ENCODE measurements at places on chromosomes 7 and 10.

GRCh38 chr10:62818426-62819011, 2.4 kb upstream of the EGR2 start:
- no peak for DNase-seq

GRCh38 chr10:46514431-46514861, 42.0 kb downstream of the GPRIN2 start:
- no peak for DNase-seq

DNA sequence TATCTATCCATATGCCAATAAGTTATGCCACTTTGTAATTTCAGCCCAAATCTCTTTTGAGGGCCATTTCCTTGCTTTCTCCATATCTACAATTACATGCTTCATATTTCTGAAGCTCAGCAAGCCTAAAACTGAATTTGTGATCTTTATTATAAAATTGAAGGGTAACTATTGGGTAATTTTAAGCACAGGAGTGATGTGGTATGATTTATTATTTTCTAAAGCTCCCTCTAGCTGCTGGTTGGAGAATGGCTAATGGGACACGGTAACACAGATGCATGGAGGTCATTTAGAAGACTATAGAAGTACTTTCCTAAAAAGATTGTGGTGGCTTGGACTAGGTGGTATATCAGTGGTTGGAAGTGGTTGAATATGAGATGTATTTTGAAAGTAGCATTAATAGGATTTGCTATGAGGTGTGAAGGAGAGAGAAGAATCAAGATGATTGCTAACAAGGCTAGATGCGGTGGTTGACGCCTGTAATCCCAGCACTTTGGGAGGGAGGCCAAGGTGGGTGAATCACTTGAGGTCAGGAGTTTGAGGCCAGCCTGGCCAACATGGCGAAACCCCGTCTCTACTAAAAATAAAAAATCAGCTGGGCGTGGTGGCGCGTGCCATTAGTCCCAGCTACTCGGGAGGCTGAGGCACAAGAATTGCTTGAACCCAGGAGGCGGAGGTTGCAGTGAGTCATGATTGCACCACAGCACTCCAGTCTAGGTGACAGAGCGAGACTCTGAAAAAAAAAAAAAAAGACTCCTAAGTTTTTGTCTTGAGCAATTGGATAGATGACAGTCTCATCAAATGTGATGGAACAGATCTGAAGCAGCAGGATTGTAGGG, 13.9 kb downstream of the KLHDC10 start:
- DNase-seq, result no peak

GRCh38 chr10:72096115-72097000, 8.0 kb upstream of the SPOCK2 start:
- DNase-seq, result no peak

DNA sequence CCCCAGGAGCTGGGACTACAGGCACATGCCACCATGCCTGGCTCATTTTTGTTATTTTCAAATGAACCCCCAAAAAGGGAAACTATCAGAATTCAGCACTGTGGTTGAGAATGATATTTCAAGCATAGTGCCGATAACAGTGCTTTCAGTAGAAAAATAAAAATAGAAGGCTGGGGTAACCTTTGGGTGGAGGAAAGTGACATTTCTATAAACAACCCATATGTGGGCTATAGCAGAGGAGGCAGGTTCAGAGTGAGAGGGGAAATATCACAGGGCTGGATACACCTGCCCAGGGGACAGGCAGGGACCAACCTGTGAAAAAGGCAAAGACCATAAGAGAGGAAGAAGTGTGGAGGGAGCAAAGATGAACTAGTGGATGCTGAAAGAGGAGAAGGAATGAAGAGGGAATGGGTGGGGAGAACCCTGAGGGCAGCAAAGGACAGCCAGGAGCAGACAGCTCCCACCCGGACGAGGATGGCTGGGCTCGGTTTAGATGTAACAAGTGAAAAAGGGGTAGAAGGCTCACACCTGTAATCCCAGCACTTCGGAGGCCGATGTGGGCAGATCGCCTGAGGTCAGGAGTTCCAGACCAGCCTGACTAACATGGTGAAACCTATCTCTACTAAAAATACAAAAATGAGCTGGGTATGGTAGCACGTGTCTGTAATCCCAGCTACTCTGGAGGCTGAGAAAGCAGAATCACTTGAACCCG, 56.5 kb downstream of the MAP3K8 start:
- no peak for DNase-seq

DNA sequence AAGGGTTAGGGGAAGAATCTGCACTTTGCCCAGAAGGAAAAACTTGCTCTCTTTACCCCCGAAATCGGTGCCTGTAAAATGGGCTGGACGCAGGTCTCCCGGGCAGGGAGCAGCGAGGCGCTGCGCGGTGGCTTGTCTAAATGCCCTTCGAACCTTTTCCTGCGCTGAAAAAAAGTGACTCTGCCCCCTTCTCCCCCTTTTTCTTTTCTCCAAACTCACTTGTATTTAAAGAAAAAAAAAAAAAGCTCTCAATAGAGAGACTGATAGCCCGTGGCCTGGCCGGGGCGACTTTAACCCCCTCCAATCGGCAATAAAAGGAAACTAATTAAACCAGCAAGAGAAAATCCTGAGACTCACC, 286 bp downstream of the SP8 start:
- no peak for DNase-seq

DNA sequence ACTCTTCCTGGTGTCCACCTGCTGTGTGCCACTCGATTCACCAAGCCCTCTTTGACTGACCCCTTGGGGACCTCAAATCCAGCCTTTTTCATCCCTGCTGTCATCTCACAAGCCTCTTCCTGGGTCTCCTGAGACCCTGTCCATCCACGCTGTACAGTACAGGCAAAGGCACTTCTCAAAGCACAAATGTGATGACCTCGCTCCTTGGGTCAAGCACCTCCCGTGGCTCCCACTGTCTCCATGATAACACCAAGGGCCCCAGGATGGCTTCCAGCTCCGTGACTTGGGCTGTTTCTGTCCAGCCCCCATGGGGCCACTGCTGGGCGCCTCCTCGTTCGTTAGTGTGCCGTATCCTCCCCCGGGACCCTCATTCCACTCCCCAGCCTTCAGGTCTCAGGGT, 28.7 kb downstream of the PVRIG start:
- no peak for DNase-seq

GRCh38 chr10:6567884-6568283, 12.2 kb downstream of the PRKCQ start:
- DNase-seq, result no peak

GRCh38 chr7:51014811-51015210, 232.1 kb upstream of the GRB10 start:
- DNase-seq, result no peak

DNA sequence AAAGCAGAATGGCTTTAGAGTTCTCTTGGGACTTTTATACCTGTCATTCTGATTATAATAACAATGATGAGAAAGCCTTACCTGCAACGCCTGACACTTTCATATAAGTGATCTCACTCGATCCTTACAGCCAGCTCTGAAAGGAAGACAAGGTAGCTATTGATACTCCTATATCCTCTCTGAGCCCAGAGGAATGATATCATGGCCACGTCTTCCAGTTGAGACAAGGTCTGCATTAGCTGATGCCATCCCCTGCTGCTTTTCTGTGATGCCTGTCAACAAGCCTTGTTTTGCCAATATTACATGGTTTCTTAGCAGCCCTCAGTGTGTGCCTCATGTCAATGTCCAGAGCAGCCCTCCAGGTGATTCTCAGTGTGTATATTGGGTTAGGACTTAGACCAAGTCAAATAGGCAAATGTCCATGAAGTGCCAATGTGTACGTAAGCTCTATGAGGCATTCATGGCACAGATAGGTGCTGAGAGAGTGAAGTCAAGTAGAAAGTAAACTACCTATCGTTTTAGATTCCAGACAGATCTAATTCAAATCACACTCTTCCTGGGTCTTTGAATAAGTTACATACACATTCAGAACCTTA, 405.9 kb downstream of the ADRA2A start:
- DNase-seq, result no peak

- no peak for DNase-seq
Observed at GRCh38 chr10:100345570-100346330, 1.3 kb upstream of the SCD start.

DNA sequence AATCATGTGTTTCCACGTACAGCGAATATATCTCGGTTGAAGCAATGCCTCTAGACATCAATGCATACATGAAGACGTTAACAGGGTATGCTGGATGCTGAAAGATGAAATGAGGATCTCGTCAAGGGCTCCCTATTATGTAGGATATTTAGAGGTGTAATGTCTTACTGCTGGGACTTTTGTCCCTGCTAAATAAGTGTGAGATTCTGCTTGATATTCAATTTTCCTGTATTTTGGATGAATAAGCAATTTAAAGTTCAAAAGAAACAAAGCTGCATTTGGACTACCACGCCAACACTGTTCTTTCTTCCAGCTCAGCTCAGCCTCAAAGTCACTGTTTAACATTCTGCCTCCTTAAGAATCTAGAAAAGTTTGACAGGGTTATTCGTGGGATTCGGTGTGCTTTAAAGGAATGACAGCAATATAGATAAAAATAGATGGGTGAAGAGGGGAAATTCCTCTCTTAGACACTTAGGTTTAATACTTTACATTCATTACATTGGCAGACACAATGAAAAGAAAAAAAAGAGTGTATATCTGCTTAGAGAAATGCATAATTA, 110.1 kb upstream of the RHEB start:
- no peak for DNase-seq

DNA sequence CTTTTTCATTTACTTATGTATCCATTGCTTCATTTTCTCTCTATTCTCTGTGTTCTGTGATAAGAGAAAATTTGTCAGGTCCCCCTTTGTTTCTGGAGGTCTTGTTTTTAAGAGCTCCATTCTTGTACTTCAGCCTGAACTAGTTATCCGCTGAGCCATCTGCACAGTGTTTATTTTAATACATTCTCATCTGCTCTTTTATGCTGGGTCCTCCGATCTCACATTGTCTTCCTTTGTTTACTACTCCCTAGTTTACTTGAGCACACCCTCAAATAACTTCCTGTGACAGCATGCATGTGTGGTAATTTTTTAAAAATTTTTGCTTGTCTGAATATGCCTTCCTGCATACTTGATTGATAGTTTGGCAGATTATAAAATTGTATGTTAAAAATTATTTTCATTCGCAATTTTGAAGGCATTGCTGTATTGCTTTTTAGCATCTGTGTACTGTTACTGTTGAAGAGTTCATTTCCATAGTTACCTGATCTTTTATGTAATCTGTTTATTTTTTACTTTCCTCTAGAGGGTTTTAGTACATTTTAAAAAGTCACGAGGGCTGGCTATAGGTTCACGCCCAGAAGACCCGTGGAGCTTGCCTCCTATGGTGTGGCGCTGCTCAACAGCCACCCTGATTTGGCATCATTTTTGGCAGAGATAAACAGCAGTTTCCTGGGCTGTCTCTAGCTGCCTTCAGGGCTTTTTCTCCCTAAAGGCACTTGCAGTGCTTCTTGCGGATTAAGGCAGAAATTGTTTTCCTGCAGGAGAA, 31.9 kb downstream of the RSBN1L start:
- no peak for DNase-seq

- no peak for DNase-seq
Observed at GRCh38 chr10:45075216-45075615, 74.5 kb downstream of the ZNF22 start.

- DNase-seq, result no peak
Observed at GRCh38 chr10:130515670-130516069, 379.5 kb downstream of the GLRX3 start.

GRCh38 chr10:71483885-71484751, 87.4 kb downstream of the CDH23 start:
- no peak for DNase-seq

GRCh38 chr7:90723233-90723632, 127.1 kb downstream of the CDK14 start:
- DNase-seq, result no peak

GRCh38 chr10:35327790-35328403, 8.4 kb upstream of the CCNY start:
- no peak for DNase-seq

- DNase-seq, result no peak
Observed at GRCh38 chr10:78351283-78351682, 317.6 kb downstream of the RPS24 start.

DNA sequence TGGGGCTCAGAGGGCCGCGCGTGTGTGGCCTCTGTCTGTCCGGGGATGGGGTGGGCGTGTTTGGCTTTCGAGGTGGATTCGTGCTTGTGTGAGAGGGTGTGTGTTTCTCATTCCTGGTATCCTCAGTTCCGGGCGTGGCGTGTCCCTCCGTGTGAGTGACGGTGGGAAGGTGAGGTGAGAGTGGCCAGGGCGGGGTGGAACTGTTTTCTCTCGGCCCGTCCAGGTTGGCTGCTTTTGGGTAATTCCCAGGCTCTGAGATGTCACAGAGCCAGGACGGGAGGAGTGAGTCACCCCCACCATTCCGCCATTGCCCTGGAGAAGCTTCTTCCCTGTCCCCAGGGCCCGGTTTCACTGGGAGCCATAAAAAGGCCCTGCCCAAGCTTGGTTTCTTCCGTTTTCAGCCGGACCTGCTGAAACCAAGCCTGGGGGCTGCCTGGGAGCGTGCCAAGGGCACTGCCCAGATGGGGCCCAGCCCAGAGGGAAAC, 21.3 kb upstream of the CLDN4 start:
- DNase-seq, result no peak

DNA sequence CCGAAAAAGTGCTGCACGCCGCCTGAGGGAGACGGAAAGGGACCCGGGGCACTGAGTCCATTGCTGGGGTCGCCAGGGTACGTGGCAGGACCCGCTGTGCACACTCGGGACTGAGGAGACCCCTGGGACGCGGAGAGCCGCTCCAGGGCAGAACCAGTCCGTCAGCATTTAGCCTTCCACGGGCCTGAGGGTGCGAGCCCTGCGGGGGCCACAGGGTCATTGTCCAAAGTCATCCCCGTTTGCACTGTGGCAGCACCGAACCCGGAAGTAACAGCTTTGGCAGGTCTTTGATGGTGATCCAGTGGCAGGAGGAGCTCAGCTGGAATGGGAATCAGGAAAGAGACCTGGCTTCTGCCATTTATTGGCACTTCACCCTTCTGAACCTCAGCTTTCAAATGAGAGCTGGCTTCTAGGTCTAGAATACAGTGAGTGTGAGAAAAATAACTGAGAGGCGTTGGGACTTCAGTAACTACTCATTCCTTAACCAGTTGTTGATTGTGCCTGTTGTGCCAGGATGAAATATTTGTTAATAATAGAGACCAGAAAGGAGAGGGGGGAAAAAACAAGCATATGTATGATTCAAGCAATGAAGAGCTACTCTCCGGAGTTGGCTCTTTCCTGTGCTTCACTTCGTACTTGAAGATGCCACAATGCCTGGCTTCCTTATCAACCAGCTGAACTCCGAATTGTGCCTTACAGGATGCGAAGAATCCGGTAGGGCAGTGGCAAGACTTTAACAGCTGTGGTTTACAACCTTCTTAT, 811 bp upstream of the ARHGAP12 start:
- no peak for DNase-seq

DNA sequence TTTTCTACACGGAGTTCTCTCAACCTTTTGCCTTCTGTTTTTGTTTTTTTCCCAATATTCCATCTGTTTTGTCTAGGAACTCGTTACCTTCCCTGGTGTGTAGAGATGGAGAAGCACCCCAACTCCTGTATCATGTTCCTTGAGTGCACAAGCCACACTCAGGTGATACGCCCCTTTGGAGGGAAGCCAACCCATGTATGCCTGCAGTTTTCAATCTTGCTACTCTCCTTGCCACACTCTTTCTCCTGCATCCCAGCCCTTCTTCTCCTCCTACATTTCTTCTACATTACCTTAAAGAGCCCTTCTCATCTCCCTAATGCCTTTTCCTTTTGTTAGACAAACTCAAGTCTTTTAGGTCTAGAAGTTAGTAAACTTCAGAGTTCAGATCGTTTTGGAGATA, 10.2 kb upstream of the SP4 start:
- DNase-seq, result no peak
